ENCODE measurements at places on chromosomes 4 and X. TPM values are rescaled to one million over a fixed set of nuclear protein-coding genes. Genes with fewer than 3 reads are reported as not detected.

CXorf49 gene
- not detected for total RNA-seq

RTL3 gene
- not detected for total RNA-seq

IL2RG gene
- total RNA-seq: 378 TPM

IL2 gene
- total RNA-seq: 0.67 TPM

SPOCK3 gene
- total RNA-seq: not detected

FBXL5 gene
- total RNA-seq: 62.8 TPM

DNA sequence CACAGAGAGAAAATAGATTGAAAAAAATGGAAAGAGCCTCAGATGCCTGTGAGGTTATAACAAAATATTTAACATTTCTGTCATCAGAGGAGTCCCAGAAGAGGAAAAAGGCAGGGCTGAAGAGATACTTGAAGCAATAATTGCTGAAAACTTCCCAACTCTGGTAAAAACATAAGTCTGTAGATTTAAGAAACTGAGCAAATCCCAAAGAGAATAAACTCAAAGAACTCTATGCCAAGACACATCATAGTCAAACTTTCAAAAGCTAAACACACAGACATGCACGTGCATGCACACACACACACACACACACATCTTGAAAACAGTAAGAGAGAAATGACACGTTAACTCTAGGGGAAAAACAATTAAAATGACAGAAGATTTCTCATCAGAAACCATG lies 94.1 kb downstream of the SLC16A2 start:
- no peaks in the 10 kb centered on the region for H3K4me1 ChIP-seq
- no peak overlapping the region for H3K4me3 ChIP-seq
- DNase-seq: no peak
- H3K27ac ChIP-seq: no peak overlapping the region

DNA sequence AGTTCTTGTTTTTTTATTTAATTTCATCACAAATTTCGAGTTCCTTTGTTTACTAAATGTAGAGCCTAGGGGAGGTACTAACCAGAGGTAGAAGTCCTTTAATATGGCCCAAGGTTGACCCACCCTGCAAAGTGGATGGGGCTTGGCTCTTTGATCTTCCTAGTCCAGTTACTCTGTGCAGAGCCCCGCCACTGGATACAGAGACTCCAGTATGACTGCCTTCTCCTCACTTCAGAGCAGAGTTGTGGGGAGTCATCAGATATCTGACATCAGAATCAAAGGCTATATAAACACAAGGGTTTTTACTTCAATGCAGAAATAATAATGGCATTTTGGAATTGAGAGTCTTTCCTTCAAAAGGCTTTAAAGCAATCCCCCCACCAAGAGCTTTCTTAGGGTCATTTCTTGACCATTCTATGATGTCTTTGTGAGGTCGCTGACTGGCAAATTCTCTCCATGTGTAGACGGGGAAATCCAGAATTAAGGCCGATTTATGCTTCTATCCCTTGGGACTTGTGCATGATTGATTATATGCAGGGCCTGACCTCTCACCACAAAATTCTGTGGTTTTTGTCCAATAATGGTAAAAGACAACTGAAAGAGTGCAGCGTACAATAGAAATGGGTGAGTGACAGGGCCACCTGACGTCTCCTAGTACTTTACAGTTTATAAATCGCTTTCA lies 88.3 kb upstream of the CITED1 start:
- no peak overlapping the region for H3K27ac ChIP-seq
- DNase-seq: no peak
- no peaks in the 10 kb centered on the region for H3K27me3 ChIP-seq
- no peaks in the 10 kb centered on the region for H3K4me1 ChIP-seq

- H3K36me3 ChIP-seq: no peaks in the 10 kb centered on the region
- no peak overlapping the region for H3K27ac ChIP-seq
- H3K4me3 ChIP-seq: no peak overlapping the region
- no peaks in the 10 kb centered on the region for H3K27me3 ChIP-seq
- no peak for DNase-seq
Measured at GRCh38 chr4:22552812-22553211, 36.9 kb upstream of the ADGRA3 start.

- no peak for DNase-seq
- H3K4me3 ChIP-seq: no peak overlapping the region
- H3K27me3 ChIP-seq: no peaks in the 10 kb centered on the region
- H3K27ac ChIP-seq: no peak overlapping the region
- peaks cover 9% of the 10 kb centered on the region for H3K36me3 ChIP-seq
Measured at GRCh38 chrX:24173115-24173847, 23.8 kb downstream of the ZFX start.

DNA sequence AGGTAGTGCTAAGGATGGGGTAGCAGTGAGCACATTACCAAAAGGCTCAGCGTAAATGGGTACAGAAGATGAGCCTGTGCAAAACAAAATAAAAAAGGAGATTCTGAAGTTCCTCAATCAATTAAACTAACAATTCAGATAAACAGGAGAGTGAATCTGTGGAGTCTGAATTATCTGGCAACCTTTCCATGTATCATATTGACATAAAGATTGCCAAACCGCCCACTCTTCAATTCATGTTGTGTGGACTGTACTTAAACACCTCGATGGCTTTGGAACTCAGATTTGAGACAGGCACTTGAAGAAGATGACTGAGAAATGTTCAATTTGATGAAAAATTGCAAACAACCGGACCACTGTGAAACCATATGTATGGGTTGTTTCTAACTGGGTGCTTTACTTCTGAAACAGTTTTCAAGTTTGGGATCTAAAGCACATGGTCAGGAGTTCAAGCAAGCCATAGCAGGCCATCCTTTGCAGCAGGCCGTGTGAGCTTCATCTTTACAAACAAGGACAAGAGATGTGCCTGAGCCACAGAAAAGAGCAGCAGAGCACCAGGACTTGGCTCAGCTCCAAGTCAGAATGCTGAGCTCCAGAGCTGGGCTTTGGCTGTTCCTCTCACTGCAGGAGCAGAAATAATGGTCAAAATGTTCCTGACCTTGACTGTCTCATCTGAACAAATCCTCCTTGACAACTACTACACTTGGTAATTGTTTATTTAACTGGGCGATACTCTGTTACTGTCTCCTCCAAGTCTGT lies 108.1 kb downstream of the MGST2 start:
- H3K36me3 ChIP-seq: no peaks in the 10 kb centered on the region
- H3K27ac ChIP-seq: no peak overlapping the region
- no peak overlapping the region for H3K4me3 ChIP-seq
- H3K4me1 ChIP-seq: no peaks in the 10 kb centered on the region

DNA sequence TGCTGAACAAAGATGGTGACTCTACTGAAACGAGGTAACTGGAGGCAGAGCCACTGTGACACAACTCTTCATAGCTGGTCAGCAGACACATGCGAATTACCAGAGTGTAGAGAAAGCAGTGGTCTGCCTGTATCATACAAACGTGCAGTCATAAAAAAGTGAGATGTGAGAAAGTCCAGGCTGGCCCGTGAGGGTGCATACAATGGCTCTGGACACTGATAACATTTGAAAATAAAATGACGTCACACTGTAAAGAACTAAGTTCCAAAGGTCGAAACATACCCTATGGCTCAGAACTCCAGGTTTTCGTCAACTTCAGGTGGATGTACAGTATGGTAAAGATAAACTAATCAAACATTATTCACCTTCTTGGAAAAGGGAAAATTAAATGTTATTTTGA lies 95.7 kb downstream of the SHISA3 start:
- peaks cover 1% of the 10 kb centered on the region for H3K36me3 ChIP-seq
- no peaks in the 10 kb centered on the region for H3K27me3 ChIP-seq
- H3K4me3 ChIP-seq: no peak overlapping the region
- DNase-seq: no peak

- DNase-seq: no peak
- H3K4me3 ChIP-seq: no peak overlapping the region
- H3K36me3 ChIP-seq: no peaks in the 10 kb centered on the region
Measured at GRCh38 chr4:151314479-151314878, 10.9 kb downstream of the SH3D19 start.

Data from CD4-positive, alpha-beta memory T cell (primary cell).